ENCODE measurements at places on chromosomes 2 and 18.

- DNase-seq: no peak
Measured at GRCh38 chr2:37671816-37672103, 318 bp upstream of the CDC42EP3 start.

DNA sequence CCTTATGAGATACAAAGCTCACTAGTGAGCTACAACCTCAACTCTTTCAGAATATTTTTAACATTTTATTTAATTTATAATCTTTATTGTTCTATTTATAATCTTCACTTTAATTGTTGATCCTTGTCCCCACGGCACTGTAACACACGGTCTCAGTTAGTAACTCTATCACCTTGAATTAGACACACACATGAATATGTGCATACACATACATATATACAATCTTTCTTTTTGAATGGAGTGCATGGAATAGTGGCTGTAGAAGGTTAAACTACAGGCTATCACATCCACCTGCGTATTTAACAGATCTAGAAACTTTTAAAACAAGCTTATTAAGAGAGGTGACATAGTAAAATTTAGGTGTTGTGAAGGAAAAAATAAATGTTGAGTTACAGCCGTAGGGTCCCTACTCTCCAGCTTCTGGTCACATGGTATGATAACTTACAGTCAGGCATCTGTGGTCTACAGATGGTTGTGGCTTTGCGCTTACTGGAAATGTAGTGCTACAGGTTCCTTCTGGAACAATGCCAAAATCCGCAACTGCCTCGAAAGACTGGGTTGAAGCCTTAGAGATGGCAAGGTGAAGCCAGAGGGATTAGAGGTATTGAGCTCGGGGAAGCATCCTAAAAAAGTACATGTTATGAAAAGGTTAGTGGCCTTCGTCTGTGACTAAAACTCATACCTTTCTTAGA, 1324.1 kb upstream of the SLC39A10 start:
- no peak for DNase-seq

GRCh38 chr2:218095853-218096252, 26.8 kb downstream of the RUFY4 start:
- DNase-seq: no peak

DNA sequence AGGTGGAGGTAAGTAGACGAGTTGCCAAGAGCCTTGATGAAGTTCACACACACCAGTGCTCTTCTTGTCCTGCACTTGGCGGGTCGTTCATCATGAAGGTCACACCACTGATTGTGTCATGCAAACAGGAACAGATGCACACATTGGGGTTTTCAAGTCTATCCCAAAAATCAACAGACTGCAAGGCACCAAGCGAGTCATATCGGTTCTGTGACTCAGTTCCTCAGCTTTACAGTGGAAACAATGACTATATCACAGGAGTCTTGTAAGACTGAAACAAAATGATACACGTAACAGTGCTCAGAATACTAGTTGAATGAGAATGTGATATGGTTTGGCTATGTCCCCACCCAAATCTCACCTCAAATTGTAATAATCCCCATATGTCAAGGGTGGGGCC, 526.9 kb upstream of the ID2 start:
- DNase-seq: no peak

GRCh38 chr2:216553093-216553478, 54.4 kb downstream of the RPL37A start:
- DNase-seq: no peak

GRCh38 chr2:96320326-96320725, 4.8 kb upstream of the ITPRIPL1 start:
- DNase-seq: no peak

DNA sequence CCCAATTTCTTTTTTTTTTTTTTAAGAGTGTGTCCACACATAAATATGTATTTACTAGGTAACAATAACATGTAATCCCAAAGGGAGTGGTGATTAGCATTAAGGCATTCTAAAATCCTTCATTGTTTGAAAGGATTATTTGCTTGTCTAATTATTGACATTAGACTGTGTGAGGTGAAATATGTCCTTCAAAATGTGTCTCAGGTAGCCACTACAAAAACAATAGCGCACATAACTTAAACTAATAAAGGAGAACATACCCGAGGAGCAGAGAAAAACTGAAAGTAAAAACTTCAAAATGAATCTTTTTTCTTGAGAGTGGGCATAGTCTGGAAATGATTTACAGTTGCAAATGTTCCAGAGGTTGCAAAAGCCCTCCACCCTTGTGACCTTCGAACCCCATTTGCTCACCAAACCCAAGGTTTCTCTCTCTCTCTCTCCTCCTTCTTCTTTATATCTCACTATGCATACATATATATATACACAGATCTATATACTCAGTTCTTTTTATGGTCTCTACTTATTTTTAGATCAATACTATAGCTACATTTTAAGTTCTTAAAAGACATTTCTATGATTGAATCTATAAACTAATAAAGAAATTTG, 24.4 kb upstream of the FRZB start:
- DNase-seq: peak; percentile 15

DNA sequence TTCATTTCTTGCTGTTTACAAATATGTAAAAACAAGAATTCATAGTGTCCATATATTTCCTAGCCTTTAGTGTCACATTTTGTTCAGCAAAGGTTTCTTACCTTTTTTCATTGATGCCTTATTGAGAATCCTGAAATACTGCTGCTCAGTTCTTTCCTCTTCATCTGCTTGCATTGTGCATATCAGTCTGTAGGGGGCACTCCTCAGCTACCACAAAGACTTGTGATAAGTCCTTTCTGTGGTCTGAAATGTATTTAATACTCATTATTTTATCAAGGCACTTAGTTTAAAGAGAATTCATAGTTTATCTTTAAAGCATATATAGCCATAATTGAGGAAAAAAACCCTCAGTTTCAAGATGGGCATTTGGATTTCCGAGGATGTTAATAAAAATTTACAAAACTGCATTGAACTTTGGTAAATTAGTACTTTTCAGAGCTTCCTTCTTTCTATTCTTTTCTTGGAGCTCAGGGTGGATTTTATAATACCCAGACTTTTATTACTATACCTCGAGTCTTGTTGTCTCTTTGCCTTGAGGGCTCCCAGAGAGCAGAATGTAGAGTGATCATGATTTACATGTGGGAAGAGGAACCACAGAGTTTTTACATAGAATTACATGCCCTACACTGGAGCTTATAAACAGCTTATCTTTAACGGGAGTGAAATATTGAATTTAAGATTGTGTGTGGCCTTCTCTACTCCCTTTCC, 570.1 kb downstream of the PLCL1 start:
- DNase-seq: peak; percentile 18

Data from NCI-H774 (cell line).